ENCODE measurements at places on chromosomes 12 and 14. TPM values are rescaled to one million over a fixed set of nuclear protein-coding genes. Genes with fewer than 3 reads are reported as not detected.

TRIM9 gene
- 0.79 TPM for total RNA-seq

SLC7A8 gene
- total RNA-seq: 11.5 TPM

KLRD1 gene
- total RNA-seq: 0.69 TPM

GARIN6 gene
- not detected for total RNA-seq

GLIPR1L1 gene
- total RNA-seq: not detected

NOVA1 gene
- total RNA-seq: 0.59 TPM

MIP gene
- not detected for total RNA-seq

C14orf180 gene
- total RNA-seq: not detected

KRT77 gene
- not detected for total RNA-seq

PAH gene
- total RNA-seq: 10.1 TPM

KLC1 gene
- 52.8 TPM for total RNA-seq

- DNase-seq: no peak
These were observed 3.7 kb downstream of the KERA start for GRCh38 chr12:91053951-91054715.

DNA sequence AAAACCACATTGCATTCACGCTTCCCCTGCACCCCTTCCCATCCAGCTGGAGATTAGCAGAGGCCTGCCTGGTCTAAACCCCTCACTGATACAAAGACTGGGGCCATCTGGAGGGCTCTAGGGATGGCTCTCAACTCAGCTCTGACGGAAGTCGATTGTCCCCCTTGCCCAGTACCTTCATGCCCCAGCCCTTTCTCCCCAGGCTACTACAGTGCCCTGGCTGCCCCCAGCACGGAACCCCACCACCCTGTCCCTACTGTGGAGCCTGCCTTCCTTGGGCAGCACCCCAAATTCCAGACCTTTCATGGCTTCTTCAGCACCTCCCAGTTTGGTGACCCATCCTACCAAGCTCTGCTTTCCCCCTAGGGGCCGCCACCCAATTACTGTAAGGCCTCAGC is 25.6 kb downstream of the ZFP36L1 start:
- no peak for DNase-seq

DNA sequence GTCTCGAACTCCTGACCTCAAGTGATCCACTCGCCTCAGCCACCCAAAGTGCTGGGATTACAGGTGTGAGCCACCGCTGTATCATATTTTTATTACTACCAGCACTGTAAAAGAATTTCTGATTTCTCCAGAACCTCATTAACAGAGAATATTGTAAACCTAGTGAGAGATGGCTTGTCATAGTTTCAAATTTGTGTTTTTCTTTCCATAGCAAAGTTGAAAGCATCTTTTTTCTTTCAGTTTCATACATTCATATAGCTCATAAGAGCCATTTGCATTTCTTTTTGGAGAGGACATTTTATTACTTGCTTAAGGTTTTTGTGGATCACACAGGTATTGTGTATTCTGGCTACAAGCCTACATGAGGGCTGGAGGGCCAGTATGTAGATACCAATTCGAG is 58.0 kb downstream of the MIS18BP1 start:
- no peak for DNase-seq

GRCh38 chr14:39417014-39417413 is 15.2 kb downstream of the FBXO33 start:
- DNase-seq: no peak

DNA sequence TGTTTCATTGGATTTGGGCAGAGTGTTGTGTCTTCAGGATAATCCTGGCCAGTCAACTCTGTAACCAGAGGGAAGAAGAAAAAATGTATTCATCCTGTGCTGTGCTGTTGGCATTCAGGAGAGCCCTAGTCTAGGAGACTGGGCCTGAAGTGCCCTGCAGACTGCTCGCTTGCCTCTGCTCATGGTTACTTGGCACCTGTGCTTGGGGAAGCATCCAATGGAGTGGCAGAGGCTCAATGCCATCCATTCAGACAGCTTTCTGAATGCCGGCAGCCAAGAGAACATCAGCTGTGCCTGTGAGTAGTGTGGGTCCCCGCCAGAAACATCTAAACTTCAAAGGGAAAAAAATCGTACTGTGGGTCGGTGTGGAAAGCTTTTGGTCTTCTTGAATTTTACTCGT is 124.2 kb downstream of the SRGAP1 start:
- no peak for DNase-seq

DNA sequence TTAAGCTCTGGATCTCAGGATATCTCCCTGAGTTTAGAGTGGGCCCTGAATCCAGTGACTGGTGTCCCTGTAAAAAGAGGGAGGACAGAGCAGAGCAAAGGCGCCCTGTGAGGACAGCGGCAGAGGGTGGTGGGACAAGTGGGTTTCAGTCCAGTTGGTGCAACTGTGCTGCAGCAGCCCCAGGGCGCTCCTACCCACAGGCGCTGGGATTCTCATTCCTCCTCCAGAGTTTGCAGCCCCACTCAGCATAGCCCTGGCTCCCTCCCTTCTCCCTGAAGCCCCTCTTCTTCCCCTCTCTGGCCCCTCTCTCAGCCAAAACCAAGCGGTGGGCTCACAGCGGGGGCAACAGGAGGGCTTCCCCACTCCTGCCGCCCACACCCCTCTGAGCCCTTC is 1.6 kb downstream of the TMEM179 start:
- DNase-seq: no peak

GRCh38 chr12:104620837-104621531 is 164.2 kb downstream of the CHST11 start:
- DNase-seq: no peak

GRCh38 chr14:87688524-87688923 is 304.5 kb downstream of the GALC start:
- DNase-seq: no peak

DNA sequence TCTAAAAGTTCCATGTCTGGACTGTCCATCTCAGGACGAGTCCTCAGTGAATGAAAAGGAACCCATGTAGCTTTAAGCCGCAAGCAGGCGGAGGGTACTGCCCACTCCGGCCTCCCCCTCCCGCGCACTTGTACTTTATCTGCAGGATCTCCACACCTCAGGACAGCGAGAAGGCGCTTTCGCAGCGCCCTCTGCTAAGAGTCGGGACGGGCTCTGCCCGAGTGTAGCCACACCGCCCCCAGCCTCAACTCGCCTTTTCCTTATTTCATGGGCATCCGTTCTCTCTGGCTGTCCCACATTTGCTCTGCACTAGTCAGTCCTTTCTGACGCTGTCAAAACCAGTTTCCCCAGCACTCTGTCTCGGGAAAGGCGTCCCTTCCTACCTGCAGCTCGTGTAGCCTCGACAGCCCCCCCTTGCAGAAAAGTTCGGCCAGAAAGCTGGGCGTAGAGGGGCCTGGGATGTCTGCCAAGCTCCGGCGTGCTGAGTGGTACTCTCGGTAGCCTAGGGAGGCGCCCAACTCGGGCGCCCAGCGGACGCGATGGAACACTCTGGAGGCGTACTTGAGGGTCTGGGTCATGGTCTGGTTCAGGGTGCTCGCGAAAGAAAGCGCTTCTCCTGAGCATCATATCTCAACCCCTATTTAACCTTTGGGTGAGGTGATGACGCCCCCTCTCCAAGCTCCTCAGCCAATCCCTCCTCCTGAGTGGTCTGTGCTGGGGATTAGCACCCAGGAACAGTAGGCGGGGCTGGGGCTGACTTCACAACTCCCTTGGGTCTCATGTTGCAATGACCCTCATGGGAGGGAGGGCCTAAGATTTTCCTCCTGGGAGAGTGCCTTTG is at the start of gene CYP27B1:
Gene CYP27B1, minus strand, starts transcription at position 615 of the 841 bp plus-strand sequence. Its CDS starts 37 bp downstream, at position 578.
- peak; percentile 23 for DNase-seq

- no peak for DNase-seq
These were observed 62.4 kb downstream of the TMEM30B start for GRCh38 chr14:61218767-61219166.

DNA sequence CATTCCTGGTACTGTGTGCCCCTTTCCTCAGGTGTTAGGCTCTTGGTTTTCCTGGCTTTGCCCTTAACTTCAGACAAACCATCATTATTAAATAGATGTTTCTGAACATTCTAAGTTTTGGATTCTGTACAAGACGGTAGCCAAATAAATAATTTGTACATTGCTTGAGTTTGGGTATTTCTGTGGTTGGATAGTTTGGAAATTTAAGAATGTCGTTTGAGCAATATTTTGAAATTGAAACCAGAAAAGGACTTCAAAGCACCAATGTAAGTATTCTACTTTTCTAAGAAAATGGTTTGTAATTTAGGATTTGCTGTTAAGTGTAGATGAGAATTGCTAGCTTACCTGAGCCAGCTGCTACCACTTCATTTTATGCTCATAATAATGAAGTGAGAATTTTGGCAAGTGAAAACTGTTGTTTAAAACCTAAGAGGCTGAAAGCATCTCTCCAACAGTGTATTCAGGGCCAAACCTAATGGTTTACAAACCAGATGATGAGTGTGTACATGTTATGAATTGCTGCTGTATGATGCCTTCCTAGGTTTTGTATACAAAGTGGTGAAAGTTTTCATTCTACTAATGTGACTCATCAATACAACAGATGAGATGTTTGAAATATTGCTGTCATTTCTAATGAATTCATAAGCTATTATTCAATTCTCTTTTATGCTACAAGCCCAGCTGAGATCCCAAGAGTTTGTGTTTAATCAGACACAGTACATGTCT is 181.5 kb upstream of the PRKD1 start:
- no peak for DNase-seq

DNA sequence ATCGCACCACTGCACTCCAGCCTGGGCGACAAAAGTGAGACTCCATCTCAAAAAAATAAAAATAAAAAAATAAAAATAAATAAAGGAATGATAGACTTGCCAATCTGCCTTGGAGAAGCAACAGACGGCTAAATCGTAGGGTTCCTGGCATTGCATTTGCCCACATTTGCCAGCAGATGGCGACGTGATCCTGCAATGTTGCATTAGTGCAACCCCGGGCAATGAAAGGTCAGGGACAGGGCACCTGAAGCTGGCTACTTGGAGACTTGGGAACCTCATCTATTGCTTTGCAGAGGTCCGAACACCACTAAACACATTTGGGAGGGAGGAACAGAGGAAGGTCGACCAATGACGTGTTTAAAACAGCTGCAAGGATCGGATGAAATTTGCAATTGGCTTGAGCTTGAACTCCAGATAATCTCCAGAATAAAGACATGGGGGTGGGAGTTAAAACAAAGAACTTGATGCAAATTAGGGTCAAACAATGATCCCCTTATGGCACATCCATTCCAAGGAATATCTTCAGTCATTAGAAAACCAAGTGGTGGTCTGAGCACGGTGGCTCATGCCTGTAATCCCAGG is 34.6 kb downstream of the SPRING1 start:
- peak; percentile 73 for DNase-seq

- no peak for DNase-seq
These were observed 235.0 kb upstream of the DCN start for GRCh38 chr12:91417650-91418049.

- DNase-seq: no peak
These were observed 15.6 kb upstream of the RNU6-7 start for GRCh38 chr14:32186248-32186647.

DNA sequence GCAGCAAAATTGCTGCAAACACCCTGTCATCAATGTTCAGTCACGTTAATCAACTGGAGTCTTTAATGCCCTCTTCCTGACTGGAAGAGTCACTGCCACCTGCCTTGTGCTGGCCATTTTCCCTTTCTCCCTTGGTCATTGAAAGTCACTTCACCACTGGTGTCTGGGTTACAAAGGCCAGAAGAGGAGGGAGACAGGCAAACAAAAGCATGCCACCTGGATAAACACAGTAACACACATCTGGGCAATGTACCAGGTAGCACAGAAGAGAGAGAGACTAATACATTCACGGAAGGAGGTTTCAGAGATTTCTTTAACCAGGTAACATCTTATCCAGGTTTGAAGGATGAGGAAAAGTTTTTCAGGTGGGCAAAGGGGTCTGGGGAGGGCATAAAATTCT is 32.7 kb downstream of the GPHB5 start:
- peak; percentile 19 for DNase-seq

- DNase-seq: no peak
These were observed 2.4 kb upstream of the PAX9 start for GRCh38 chr14:36659010-36659821.

DNA sequence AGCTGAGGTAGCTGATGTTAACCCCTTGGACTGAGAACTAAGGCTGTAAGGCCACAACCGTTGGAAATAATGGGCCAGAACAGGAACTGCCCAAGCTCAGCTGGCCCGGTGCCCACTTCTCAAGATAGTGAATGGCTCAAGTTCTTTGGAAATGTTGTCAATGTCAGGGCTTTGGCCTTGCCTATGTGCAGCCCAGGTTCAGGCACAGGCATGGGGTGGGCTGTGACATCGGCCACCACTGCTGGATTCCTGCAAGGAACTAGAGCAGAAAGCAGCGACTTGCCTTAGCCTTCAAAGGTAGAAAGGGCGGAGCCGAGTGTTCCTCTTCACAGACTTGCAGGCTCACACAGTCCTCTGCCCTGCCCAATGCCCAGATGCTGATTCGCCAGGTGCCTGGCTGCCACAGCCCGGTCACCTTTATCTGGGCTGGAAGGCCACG is 291.2 kb downstream of the ZFP36L1 start:
- peak; percentile 76 for DNase-seq

Measured in pancreas (tissue), 10 donors.